ENCODE measurements at places on chromosomes 7 and 10.

DNA sequence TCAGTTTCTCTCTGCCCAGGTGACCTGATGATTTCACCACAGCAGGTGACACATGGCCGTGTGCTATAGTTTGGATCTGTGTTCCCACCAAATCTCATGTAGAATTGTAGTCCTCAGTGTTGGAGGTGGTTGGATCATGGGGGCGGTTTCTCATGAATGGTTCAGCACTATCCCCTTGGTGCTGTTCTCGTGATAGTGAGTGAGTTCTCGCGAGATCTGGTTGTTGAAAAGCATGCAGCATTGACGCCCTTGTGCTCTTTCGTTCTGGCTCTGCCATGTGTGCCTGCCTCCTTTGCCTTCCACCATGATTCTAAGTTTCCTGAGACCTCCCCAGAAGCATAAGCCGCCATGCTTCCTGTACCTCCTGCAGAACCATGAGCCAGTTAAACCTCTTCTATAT is 85.2 kb upstream of the C1QL3 start:
- DNase-seq, result no peak

GRCh38 chr7:2017914-2018568 is 214.7 kb downstream of the MAD1L1 start:
- no peak for DNase-seq

GRCh38 chr7:18648849-18649758 is 153.6 kb downstream of the HDAC9 start:
- no peak for DNase-seq

- no peak for DNase-seq
Measured at GRCh38 chr7:66352071-66352470, 146.9 kb downstream of the TPST1 start.

- no peak for DNase-seq
Measured at GRCh38 chr7:985915-986741, 3.1 kb downstream of the CYP2W1 start.

GRCh38 chr10:102927311-102928010 is 9.4 kb downstream of the CNNM2 start:
- DNase-seq, result no peak

- no peak for DNase-seq
Measured at GRCh38 chr7:139630643-139631519, 107.4 kb downstream of the CLEC2L start.

DNA sequence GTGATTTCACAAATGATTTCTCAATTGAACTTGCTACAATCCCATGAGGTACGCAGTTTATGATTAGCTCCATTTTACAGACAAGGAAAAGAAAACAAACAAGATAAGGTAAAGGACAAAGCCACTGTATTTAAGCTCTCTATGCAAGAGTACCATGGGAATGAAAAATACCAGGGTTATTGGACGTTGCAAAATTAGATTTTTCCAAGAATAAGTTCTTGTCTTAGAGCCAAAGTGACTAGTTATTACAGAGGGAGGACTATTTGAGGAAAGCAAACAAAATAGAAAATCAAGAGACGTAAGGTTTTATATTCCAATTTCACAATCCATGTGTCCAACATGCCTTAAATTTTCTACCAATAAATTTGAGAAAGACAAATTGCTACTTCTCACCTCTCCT is 97.9 kb upstream of the PTN start:
- no peak for DNase-seq

- no peak for DNase-seq
Measured at GRCh38 chr7:138513344-138513871, 53.3 kb downstream of the TRIM24 start.

- DNase-seq, result no peak
Measured at GRCh38 chr10:98047009-98047741, 16.8 kb upstream of the CRTAC1 start.

- DNase-seq, result no peak
Measured at GRCh38 chr10:58857251-58857805, 319.1 kb upstream of the PHYHIPL start.

GRCh38 chr7:151813997-151814396 is 62.9 kb downstream of the PRKAG2 start:
- no peak for DNase-seq

DNA sequence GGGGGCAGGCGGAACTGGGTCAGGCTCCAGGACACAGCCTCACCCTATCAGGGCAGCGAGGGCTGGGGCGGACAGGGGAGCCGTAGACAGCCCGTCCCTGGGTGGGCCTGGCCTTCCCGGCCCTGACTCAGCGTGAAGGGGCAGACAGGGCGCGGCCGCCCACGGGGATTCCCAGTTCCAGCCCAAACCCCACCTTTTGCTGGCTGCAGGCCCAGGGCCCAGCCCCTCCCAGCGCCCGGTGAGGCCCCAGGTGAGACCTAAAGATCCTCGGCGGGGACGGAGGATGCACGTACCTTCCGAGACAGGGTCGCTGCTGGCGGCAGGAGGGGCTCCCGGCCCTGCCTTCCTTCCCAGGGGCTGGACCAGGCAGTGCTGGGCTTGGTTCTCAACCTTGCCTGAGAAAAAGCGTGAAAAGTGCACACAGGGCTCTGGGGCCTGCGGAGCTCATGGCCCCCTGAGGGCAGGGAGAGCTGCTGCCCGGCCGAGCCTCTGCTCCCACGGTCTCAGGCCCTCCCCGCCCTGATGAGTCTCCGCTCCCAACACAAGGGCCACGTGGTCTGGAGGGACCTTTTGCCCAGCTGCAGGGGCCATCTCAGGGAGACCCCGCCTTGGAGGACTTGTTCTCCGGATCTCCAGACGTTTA is 43.9 kb upstream of the DNAJB6 start:
- no peak for DNase-seq

GRCh38 chr10:97000487-97001182 is 168.5 kb downstream of the LCOR start:
- DNase-seq, result no peak

GRCh38 chr10:98264378-98265065 is 3.5 kb downstream of the LOXL4 start:
- DNase-seq, result no peak
